ENCODE measurements at places on chromosomes 1 and 21.

DNA sequence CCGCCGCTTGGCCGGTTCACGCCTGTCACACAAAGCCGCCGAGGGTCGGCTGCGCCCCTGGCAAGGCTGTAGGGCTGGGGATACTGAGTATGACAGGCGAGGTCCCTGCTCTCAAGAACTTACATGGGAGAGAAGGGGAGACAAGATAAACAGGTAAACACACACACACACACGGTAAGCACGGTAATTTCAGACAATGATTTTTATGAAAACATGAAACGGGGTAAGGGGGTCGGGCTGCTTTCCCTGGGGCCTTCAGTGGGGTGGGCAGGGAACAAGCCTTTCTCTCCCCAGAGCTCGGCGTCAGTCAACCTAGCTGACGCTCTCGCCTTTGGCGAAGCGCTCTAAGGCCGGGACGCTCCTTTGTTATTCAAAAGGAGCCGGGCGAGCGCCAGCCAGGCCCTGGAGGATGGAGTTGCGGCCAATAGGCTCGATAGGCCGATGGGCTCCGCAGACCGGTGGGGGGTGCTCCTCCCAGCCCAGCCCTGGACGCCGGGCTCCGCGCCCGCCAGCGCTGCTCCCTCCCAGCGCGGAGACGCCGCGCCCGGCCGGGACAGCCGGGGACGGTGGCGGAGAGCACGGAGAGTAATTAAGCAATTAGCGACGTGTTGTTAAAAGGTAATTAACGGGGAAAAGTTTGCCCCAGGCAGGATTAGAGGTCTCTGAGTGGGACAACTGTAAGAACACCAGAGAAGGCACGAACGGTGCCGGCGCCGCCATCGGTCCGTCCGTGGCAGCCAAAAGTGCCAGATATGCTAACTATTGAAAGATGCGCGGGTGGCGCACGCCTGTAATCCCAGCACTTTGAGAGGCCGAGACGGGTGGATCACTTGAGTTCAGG, 950 bp upstream of the INKA2 start:
- peak; percentile 77 for DNase-seq

DNA sequence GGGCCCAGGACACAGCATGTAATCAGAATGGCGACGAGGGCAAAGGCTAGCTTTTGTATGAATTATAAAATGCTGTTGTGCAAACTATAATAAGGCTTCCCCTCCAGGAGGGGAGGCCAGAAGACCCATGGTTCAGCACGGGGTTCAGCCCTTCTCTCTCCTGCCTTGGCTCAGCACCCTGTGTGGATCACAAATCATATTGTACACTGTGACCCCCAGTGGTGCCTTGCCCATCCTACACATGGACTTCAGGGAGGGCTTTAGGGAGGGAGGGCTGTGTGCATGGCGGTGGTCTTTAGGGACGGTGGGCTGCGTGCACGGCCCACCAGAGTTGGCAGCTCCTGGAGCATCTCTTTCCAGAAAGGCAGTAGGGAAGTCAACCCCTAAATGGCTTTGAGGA, 120.8 kb upstream of the TNR start:
- no peak for DNase-seq

DNA sequence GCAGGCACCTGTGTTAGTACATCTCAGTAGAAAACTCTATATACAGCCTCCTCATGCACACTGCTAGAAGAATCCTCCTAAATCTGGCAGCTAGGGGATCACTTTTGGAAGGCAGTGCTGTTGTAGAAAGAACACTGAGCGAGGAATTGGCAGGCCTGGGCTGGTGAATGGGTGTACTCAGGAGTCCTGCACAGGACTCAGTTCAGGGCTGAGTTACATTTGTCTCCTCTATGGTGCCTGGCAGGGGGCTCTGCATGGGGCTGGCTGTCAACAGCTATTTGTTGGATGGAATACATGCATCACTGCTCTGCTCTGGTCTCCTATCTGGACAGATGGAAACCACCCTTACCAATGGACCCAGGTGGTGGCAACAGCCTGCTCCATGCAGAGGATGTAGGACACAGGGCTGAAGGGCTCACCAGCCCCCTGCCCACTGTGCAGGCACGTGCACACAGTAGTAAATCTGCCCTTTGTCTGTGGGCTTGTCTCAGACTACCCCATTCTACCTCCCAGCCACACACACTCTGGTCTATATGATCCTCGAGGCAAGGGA, 74.2 kb downstream of the LRIG2 start:
- no peak for DNase-seq

DNA sequence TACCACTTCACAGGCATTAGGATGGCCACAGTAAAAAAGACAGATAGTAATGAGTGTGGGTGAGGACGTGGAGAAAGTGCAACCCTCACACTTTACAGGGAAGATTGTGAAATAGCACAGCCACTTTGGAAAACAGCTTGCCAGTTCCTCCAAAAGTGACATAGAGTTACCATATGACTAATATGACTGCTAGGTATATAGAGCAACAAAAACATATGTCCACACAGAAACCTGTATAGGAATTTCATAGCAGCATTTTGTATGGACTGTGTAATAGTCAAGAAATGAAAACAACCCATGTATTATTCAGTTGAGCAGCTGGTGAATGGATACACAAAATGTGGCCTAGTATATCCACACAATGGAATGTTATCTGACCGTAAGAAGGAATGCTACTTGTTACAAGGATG, 30.4 kb upstream of the LBR start:
- no peak for DNase-seq

DNA sequence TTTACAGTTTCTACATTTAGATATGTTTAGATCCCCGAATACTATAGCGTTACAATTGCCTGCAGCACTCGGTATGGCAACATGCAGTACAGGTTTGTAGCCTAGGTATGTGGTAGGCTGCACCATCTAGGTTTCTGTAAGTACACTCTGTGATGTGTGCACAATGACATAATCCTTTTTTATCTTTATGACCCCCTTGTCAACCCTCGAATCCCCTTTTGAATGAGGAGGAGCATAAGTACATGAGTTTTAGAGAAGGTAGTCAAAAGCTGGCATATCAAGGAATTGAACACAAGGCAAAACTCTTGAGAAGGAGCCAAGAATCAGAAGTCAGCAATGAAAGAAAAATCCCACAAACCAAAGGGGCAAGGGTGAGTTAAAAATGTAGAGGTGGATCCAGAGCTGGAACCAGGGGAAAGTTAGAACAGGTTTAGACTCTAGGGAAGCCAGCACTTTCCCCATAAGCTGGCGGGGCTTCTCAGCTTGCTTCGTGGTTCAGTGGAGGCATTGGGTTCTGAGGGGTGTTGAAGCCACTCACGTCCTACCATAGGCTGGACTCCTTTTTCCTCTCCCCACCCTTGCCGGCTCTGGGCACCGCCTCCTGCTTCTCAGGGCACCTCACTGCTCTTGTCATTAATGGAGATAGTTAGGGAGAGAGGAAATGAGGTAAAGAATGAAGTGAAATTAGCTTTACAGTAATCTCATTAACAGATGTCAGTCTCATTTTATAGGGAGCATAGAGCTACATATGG, 31.3 kb downstream of the OLFML3 start:
- DNase-seq: no peak

- DNase-seq: no peak
Observed at GRCh38 chr1:232334246-232334645, 295.7 kb downstream of the SIPA1L2 start.

GRCh38 chr1:89454845-89455521, 69.6 kb upstream of the LRRC8B start:
- DNase-seq: peak; percentile 56

DNA sequence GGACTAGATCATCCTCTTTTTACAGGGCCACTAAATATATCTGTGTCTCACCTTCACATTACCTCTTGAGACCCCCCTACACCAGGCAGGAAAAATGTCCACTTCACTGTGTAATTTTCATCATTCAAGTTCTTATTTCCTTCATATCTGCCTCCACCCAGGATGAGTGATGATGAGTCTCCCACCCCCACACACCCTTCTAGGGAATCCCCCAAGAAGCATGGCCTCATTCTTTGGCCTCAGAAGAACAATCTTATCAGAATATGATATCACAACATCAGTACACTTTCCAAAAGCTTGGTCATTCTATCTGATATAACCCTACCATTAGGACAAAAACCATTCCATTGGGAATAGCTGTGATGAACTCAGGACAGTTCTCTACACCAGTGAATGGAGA, 170.3 kb upstream of the DUSP10 start:
- DNase-seq: no peak

DNA sequence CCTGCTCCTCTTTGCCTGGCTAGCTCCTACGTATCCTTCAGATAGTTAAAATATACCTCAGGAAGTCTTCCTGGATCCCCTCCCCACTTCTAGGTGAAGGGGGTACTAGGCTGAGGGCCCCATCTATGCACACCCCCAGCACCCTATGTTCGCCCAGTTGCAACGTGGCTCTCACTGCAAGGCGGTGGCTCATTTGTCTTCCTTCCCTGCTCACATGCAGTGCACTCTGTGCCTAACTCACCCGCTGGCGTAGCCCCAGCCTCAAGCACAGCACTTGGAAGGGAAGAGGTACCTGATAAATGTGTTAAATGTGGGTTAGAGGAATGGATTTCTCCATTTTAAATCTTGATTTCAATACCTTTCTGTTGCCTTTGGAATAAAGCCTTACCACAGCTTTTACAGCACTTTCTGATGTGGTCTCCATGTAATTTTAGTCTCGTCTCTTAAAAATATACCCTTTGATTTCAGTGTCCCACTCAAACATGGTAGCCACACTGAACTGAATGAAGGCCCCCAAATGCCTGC, 39.3 kb downstream of the L1TD1 start:
- no peak for DNase-seq

- DNase-seq: peak; percentile 58
Observed at GRCh38 chr1:201408176-201408833, 9.2 kb upstream of the LAD1 start.

- DNase-seq: no peak
Observed at GRCh38 chr1:24100945-24101737, 10.8 kb downstream of the MYOM3 start.

- no peak for DNase-seq
Observed at GRCh38 chr1:201740086-201740541, 88.8 kb upstream of the IPO9 start.

DNA sequence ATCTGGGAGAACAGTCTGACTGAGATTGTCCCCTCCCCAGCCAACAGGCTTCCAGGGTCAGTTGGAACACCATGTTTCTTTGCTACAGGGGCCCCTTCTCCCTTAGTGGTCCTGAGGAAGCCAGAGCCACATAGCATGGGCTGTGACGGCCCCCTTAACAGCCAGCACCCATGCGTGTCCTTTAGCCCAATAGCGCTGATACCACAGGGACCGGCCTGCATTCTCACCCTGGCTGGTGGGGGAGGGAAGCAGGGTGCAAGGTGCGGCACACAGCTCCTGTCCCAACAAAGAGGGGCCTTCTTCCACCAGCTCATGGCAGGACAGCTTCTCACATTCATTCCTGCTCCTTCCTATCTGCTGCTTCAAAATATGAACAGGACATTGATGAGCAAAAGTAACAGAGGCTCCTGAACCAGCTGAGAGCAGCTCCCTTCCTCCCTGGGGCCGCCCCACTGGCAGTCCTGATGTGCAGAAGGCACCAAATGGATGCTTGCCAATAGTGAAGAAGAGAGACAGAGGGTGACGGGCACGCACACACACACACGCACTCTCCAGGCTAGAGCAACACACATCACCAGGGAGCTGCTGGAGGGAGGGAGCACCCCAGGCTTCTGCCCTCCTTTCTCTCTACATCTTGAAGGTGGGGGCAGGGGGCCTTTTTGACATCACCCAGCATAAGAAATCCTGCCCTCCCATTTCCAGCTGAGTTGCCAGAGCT, 99.4 kb downstream of the CRYAA start:
- no peak for DNase-seq

DNA sequence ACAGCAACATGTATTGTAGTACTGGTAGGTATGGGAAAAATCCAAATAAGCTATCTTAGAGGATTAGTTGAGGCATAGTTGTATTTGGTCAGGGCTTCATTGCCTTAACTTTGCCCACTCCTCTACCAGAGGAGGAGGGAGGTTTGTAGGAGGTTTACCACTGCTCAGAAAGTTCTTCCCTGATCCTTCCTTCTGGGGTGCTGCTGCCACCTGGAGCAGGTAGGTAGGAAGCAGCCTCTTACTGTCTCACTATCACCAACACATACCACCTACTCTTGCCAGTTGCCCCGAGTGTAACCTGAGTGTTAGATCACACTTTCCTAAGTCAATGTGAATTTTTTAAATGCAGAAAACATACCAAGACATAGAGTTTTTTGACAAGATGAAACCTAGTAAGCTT, 24.1 kb upstream of the ZSWIM5 start:
- no peak for DNase-seq

DNA sequence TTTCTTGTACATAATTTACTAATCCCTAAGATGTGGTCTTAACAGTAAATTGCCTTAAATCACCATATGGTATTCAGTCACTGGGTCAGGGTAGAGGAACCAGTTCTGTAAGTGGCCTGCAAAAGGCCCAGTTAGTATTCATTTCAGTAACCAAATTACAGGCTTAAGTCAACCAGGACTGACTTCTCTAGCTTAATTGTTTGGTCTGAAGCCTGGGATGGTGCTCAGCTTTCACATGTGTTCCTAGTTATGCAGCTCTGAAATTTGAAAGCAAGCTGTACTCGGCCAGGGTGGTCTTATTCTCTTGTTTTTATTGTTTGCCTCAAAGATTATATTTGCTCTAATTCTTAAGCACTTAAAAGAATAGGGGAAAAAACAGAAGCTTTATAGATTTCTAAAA, 144.6 kb downstream of the MAGI3 start:
- no peak for DNase-seq

- no peak for DNase-seq
Observed at GRCh38 chr21:40706176-40706575, 140.8 kb downstream of the DSCAM start.

GRCh38 chr1:6738987-6739676, 37.5 kb upstream of the DNAJC11 start:
- no peak for DNase-seq

DNA sequence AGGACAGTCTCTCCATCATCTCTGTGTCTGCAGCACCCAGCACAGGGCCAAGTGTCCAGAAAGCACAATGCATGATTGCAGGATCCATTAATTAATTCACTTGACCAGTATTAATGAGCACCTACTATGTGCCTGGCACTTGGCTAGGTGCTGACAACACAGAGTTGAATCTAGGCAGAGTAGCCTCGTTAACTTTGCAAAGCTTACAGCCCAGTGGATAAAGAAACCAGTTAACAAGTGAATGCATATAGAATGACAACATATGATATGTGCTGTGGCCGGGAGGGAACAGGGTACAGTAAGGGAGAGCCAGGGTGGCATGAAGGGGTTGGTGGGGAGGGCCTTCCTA, 10.9 kb downstream of the SLC1A7 start:
- no peak for DNase-seq

GRCh38 chr1:63343922-63344321, 21.6 kb downstream of the FOXD3 start:
- no peak for DNase-seq

- DNase-seq: no peak
Observed at GRCh38 chr1:29299446-29299845, 63.1 kb downstream of the PTPRU start.

DNA sequence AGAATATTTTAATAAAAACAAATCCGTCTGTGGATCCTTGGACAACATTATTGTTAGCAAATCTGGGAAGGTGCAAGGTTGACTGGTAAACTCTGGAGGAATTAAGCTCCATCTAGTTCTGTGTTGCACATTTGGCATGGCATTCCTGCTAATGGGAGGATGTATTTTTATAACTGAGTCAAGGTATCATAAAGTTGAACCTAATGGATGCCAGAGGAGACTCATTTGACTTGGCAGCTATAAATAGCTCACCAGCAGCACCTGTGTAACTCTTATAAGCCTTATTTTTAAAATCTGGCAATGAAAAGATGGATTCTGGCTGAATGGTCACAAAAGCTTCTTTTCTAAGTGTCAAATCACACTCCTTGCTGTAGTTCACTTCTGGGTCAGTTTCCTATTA, 118.5 kb upstream of the ADAMTS5 start:
- no peak for DNase-seq

All from head of caudate nucleus (tissue), 42 donors.